ENCODE measurements at places on chromosomes 1 and 21.

DNA sequence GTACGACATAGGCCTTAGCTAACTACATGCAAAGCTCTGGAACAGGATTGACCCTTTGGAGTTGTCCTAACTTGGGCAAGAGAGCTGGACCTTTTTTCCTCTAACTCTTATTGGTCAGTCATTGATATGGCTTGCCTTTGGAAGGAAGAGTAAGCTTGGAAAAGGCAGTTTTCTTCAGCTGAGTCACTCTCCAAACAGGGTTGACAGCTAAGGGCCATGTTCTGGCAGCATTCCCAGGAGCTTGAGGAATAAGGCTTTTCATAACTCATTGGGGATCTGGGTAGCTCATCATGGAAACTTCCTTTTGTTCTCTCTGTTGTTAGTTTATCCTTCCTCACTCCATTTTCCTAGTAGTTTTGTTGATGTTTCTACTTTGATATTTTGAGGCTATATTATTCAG is 14.5 kb upstream of the ERRFI1 start:
- DNase-seq: no peak

DNA sequence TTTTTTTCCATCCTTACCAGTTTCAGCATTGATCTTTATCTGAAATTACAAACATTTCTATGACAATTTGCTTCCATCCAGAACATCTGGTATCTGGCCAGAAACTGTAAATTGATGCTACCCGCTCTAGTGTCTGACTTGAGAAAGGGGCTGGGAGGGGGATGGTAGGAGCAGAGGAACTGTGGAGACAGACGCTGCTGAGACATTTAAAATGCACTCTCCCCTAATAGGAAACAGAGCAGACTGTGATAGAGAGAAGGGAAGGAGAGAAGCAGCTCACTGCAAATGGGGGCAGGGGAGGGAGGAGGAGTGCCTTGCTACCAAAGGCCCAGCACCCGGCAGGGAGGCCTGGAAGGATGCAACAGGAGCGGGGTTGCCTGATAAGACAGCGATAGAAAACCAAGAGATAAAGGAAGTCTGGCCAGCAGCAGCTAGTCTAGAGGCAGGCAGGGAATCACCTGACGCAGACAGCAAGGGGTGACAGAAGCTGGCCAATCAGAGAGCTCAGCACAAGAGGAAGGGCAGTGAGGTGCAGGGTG is 195.5 kb upstream of the NFIA start:
- DNase-seq: no peak

GRCh38 chr1:65505547-65506300 is 85.3 kb downstream of the LEPR start:
- no peak for DNase-seq

DNA sequence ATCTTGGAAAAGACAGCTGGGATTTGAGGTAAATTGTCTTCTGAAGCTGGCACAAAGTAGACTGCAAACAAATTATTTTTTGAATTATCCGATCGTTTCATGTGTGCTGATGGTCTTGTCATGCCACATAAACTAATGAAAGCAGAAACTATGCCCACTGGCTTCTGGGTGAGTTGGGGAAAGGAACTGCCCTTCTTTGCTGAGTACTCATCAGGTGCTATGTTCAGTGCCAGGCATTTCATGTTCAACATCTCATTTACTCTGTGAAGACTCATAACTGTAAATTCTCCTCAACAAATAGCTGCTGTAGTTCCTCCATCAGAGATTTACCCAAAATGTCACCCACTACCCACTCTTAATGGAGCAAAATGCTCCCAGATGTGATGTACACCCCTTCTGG is 1.2 kb downstream of the TRIT1 start:
- no peak for DNase-seq

DNA sequence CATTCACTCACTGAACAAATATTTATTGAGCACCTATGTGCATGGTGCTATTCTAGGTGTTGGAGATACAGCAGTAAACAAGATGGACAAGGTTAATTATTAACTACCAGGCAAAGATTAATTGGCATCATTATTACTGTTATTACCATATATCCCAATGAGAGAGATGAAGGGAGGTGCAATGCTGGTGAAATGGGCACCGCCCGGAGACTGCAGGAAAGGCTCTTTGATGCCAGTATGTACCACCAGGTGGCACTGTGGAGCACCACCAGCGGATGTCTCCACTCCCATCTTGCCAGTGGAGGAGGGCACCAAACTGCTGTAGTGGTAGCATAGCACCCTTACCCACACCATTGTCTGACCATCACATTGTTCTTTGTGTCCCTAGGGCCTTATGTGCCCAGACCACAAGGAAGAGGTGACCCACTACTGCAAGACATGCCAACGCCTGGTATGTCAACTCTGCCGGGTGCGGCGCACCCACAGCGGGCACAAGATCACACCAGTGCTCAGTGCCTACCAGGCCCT is 3.0 kb downstream of the TRIM46 start:
- peak; percentile 95 for DNase-seq

DNA sequence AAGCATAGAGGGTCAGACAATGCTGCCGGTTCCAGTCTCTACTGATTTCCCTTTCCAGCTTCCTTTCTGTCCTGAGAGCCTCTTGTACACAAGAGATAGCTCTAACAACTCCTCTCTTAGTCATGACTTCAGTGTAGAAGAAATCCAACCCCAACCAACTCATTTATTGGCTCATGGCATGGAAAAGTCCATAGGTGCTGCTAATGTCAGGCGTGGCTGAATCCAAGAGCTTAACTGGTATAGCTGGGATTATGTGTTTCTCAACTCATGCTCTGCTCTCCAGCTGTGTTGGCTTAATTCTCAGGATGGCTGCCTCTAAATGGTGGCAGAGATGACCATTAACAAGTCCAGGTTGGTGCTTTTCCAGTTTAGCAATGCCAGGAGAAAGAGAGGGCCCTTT is 12.4 kb upstream of the THRAP3 start:
- no peak for DNase-seq

DNA sequence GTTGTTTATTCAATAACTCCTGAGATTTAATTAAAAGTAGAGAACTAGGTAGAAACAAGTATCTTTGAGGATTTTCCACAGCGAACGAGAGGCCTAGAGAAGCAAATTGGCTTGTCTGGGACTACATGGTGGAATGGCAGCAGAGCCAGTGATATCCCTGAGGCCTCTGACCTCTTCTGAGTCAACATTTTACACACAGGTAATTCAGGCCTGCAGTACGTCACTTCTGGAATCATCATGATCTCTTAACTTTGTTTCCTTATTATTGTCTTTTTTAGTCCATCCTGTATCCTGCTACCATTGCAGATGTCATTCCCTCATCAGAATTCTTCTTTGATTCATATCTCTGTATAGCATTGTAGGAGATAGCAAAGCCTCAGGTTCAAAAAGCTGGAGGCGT is 9.9 kb downstream of the SPRTN start:
- no peak for DNase-seq

- no peak for DNase-seq
These were observed 3.2 kb downstream of the SLC2A1 start for GRCh38 chr1:42955311-42956063.

GRCh38 chr1:62912028-62912638 is 128.2 kb downstream of the ATG4C start:
- DNase-seq: no peak

DNA sequence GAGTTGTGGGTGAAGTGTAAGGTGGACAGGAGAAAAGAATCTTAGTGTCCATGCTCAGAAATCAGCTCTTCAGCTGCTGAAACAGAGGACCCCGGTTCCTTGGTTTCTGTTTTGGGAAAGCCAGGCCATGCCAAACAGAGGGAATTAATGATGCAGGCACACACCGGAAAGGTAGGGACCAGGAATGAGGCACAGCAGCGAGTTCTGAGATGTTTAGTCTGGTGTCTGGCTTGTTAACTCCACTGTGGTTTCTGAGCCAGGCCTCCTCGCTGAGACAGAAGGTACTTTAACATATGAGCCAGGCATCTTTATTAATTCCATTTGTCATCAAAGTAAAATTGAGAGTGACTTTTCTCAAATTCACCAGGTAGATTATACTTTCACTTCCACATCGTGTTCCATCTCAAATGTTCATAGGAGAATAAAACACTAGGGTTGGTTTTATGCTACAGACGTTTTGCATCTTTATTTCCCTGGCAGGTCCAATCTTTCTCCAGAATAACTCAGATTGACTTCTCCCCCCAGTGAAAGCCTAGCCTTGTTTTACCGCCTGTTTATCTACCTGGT is 23.5 kb downstream of the LRRC8D start:
- DNase-seq: peak; percentile 65

- DNase-seq: no peak
These were observed 666.9 kb downstream of the KCNT2 start for GRCh38 chr1:195941314-195941713.

- DNase-seq: no peak
These were observed 7.8 kb upstream of the LRRC47 start for GRCh38 chr1:3803905-3804626.

DNA sequence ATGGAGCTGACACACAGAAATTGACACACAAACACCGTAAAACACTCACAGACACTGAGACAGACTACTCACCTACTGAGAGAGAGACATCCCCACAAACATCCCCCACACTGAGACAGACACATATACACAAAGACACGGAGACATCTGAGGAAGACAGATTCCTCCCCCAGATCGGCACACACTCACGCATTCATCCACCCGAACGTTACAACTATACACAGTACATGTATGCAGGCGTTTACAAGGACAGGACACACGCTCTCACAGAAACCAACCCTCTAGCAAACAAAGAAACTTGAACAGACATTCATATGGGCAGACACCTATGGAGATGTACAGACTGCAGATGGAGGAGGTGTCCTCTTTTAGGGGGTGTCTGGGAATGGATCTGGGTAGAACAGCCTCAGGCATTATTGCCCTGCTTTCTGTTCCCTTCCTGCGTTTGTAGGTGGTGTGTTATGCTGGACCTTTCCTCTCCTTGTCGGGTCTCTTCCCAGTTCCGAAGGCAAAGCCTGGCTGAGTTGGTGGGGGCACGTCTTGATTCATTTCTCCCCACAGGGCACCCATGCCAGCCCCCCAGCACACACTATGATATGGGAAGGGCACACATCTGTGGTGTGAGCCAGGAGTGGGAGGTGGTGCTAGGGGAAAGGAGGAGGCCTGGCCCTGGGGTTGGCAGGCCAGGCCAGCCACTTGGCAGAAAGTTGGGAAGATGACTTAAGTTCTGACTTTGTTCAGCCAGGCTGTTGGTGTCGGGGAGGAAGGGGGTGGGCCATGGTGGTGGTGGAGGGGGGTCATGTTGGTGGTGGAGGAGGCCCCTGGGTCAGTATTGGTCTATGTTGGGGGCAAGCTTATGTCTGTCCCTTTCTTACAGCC is 1.5 kb downstream of the KIRREL1 start:
- no peak for DNase-seq

DNA sequence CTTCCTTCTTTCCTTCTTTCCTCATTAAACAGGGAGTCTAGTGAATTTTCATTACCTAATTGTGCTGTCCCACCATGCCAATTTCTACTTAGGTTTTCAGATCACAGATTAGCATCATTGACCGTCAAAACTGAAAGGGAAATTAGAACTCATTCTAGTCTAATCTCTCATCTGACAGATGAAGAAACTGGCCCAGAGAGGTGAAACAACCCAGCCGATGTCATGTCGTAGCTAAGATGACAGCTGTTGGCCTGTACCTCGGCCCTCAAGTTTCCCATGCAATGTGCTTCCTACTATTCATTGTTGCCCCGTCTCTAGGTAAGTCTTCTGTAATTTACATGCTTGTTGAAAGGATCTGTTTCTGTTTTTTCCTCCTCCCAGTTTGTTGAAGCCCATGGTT is 128.2 kb upstream of the KIAA0040 start:
- no peak for DNase-seq

DNA sequence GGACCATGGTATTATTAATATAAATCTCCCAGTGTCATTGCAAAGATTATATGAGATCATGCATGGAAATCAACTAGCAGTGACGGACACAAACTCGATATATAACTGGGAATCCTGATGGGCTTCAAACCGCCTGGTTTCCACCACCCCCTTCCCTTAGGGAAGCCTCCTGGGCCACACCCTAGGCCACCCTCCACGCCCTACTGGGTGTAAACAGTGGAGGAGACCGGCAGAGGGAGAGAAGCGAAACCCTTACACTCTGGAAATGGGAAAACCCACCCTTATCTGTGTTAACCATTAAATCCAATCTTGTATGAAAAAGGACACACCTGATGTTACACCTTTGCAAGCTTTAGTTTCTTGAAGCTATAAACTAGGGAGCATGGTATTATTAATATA is 595 bp upstream of the ZNHIT6 start:
- DNase-seq: no peak

- no peak for DNase-seq
These were observed 62.1 kb upstream of the CD55 start for GRCh38 chr1:207259391-207259790.
